ENCODE measurements at places on chromosomes 3 and 15. TPM values are rescaled to one million over a fixed set of nuclear protein-coding genes. Genes with fewer than 3 reads are reported as not detected.

Gene ARPP21
- 0.90 TPM for total RNA-seq

Gene ACAP2
- total RNA-seq: 92.3 TPM

Gene TM4SF18
- total RNA-seq: 1.3 TPM

Gene ACAD11
- total RNA-seq: 37.8 TPM

Gene LMAN1L
- not detected for total RNA-seq

Gene POLQ
- 10.1 TPM for total RNA-seq

Gene KCNH8
- not detected for total RNA-seq

Gene MYO5C
- total RNA-seq: 0.36 TPM

Gene ZMYND10
- 0.81 TPM for total RNA-seq

Gene IGSF11
- not detected for total RNA-seq

Gene GHSR
- total RNA-seq: not detected

Gene CLDN18
- not detected for total RNA-seq

Gene CHST2
- 5.0 TPM for total RNA-seq

Gene SLC22A13
- total RNA-seq: 0.45 TPM

Gene CLEC3B
- total RNA-seq: 10.5 TPM

Gene LTF
- total RNA-seq: not detected

Gene SERINC4
- total RNA-seq: not detected

Gene CNBP
- total RNA-seq: 295 TPM

Gene PYGO1
- 21.2 TPM for total RNA-seq

Gene TM4SF4
- not detected for total RNA-seq

Gene C3orf85
- total RNA-seq: not detected

Gene CORO2B
- total RNA-seq: 8.1 TPM

Gene ATP13A5
- total RNA-seq: not detected

Gene PRR20G
- total RNA-seq: not detected

Gene EIF3J
- total RNA-seq: 62.9 TPM

Gene DPPA2
- total RNA-seq: not detected

Gene ITIH1
- not detected for total RNA-seq

Gene CELF6
- 1.6 TPM for total RNA-seq

Gene TPRG1
- total RNA-seq: 8.6 TPM
